A549 treated with Hydrocortisone at 1 μM for 4 hours (cell line): ENCODE measurements at places on chromosomes 3 and 15. TPM values are rescaled to one million over a fixed set of nuclear protein-coding genes. Genes with fewer than 3 reads are reported as not detected.

ROPN1 gene
- total RNA-seq: not detected in 5 replicates

FYTTD1 gene
- total RNA-seq: 22.6 to 34.3 TPM (median 28.5 TPM) in 5 replicates

LDHAL6B gene
- not detected in 5 replicates for total RNA-seq

LNP1 gene
- total RNA-seq: 0.77 to 0.94 TPM (median 0.81 TPM) in 5 replicates

ARRDC4 gene
- 0.09 to 0.23 TPM (median 0.16 TPM) in 5 replicates for total RNA-seq

CCR9 gene
- total RNA-seq: 0.03 TPM in 1 of 5 replicates, not detected in the others

ZNF445 gene
- total RNA-seq: 1.9 to 3.4 TPM (median 2.6 TPM) in 5 replicates

TIGIT gene
- not detected in 5 replicates for total RNA-seq

TM4SF4 gene
- 26.3 to 42.5 TPM (median 36.9 TPM) in 5 replicates for total RNA-seq

GABRR3 gene
- total RNA-seq: not detected in 5 replicates

SNTN gene
- not detected in 5 replicates for total RNA-seq

PCOLCE2 gene
- 23.6 to 34.5 TPM (median 24.0 TPM) in 5 replicates for total RNA-seq
